Osteoblast (primary cell): ENCODE measurements at places on chromosomes 11 and 22. TPM values are rescaled to one million over a fixed set of nuclear protein-coding genes. Genes with fewer than 3 reads are reported as not detected.

- no peaks in the 10 kb centered on the region for H3K27me3 ChIP-seq
- H3K27ac ChIP-seq = no peak overlapping the region
- H3K4me1 ChIP-seq = peaks cover 35% of the 10 kb centered on the region
These were observed 43.6 kb downstream of the LRRC32 start for GRCh38 chr11:76626921-76627401.

DNA sequence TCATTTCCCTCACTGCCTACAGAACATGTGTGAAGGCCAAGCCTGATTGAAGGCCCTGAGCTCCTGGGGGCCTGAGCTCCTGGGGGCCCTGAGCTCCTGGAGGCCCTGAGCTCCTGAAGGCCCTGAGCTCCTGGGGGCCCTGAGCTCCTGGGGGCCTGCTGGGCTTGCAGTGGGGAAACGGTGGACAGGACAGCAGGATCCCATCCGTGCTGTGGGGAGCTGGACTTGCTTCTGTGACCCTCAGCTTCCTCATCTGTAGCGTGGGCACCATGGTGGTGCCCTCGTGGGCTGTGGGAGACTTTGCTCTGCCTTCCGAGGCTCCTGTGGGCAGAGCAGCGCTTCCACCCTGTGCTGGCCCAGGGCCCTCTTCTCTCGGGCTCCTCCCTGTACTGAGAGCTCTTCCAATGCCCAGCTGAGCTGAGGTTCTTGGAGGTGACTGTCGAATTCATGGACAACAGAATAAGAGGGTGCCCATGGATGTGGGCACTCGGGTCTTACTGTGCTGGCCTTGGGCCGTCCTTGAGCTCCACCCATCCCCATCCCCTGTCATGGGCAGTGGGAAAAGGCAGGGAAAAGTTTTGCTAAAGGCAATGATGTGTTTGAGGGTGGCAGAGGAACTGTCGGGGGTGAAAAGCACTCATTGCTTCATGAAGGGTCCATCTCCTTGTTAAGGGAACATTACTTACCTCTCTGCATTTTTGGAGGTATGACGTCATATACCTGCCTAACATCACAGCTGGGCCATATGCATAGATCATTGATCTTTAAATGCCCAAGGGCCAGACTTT is 786.7 kb downstream of the TBC1D22A start:
- DNase-seq = peak; percentile 44
- no peak overlapping the region for H3K27ac ChIP-seq
- no peaks in the 10 kb centered on the region for H3K27me3 ChIP-seq
- no peaks in the 10 kb centered on the region for H3K36me3 ChIP-seq
- H3K4me3 ChIP-seq = no peak overlapping the region

DNA sequence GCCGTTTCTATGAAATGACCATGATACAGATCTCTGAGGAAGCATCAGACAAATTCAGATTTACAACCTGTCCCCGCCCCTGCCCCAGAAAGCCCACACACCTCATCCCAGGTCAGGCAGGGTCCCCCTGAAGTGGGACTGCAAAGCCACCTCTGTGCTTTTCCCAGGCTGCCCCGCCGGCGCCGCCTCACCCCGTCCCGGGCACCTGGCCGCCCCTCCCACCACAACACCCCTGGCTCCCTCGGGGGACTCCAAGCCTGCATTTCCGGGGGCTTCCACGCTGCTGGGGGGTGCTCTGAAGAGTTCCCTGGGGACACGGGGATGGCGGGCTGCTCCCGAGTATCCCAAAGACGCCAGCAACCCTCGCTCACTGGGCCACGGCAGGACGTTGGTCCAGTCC is 23.2 kb downstream of the DRD4 start:
- H3K4me1 ChIP-seq = no peaks in the 10 kb centered on the region
- DNase-seq = peak; percentile 58
- H3K36me3 ChIP-seq = peaks cover 23% of the 10 kb centered on the region
- H3K27ac ChIP-seq = no peak overlapping the region
- no peaks in the 10 kb centered on the region for H3K27me3 ChIP-seq

- no peaks in the 10 kb centered on the region for H3K36me3 ChIP-seq
- H3K27me3 ChIP-seq = no peaks in the 10 kb centered on the region
- H3K4me1 ChIP-seq = peaks cover 40% of the 10 kb centered on the region
- no peak for DNase-seq
- H3K4me3 ChIP-seq = no peak overlapping the region
- H3K27ac ChIP-seq = no peak overlapping the region
These were observed 23.0 kb downstream of the SIK3 start for GRCh38 chr11:117075186-117075585.

The LDHAL6A gene
- not detected in 2 replicates for total RNA-seq
